Neural crest cell (in vitro differentiated cells): ENCODE measurements at places on chromosomes 13 and 19. TPM values are rescaled to one million over a fixed set of nuclear protein-coding genes. Genes with fewer than 3 reads are reported as not detected.

GRCh38 chr13:40205771-40206240 lies 460.6 kb downstream of the FOXO1 start:
- DNase-seq = no peak

DNA sequence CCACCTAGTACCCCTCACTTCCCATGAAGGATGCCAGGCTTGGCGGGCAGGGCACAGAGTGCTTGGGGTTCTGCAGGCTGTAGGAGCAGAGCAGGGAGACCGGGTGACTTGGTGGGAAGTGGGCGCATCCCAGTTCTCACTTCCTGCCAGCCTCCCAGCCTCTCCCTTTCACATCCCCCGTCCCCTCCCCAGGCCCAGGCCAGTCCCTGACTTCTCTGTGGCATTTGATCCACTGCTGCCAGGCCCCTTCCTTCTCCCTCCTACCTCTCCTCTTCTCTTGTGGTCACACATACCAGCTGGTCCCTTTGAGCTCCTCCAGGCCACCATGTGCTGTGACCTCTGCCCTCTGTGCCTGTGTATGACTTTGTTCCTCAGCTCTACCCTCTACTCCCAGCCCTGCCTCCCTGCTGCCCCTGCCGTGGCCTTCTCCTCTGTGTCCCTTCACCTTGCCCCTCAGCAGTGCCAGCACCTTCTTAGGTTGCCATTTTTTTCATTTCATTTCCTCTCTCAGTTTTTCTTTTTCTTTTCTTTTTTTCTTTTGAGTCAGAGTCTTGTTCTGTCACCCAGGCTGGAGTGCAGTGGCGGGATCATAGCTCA lies 19.5 kb downstream of the MYO1F start:
- DNase-seq = no peak

Gene MAP4K1
- 1.5 and 3.4 TPM in 2 replicates for total RNA-seq

Gene KBTBD7
- 14.3 and 14.7 TPM in 2 replicates for total RNA-seq

DNA sequence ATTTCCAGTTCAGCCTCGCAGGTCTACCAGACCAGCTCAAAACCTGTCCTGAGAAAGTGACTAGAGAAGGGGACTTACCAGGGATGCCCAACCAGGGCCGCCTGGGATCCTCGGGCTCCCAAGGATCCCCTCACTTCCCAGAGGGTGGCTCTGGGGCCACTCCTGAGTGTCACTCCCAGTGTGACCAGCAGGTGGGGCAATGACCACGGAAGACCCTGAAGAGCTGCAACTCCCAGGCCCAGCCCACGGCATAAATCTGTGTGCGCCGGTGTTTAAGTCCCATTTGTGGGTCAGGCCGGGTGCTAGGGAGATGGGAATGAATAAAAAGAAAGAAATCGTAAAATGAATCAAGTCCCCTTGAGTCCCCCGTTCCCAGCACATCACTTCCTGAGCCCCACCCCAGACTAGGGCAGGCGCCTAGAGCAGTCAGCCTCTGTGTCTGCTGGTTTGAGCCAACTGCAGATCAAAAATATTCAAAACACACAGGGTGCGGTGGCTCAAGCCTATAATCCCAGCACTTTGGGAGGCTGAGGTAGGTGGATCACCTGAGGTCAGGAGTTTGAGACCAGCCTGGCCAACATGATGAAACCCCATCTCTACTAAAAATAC lies 10.7 kb downstream of the PTGIR start:
- DNase-seq = peak; percentile 93
